NCI-H774 (cell line): ENCODE measurements at places on chromosomes 4 and X.

GRCh38 chr4:73438582-73439215, 2.7 kb downstream of the AFP start:
- no peak for DNase-seq

GRCh38 chr4:151325111-151325948, at the start of gene SH3D19:
Gene SH3D19, minus strand, starts transcription at chr4:151325605. Its CDS starts 253 bp downstream, at chr4:151325352.
- DNase-seq, result peak; percentile 8

DNA sequence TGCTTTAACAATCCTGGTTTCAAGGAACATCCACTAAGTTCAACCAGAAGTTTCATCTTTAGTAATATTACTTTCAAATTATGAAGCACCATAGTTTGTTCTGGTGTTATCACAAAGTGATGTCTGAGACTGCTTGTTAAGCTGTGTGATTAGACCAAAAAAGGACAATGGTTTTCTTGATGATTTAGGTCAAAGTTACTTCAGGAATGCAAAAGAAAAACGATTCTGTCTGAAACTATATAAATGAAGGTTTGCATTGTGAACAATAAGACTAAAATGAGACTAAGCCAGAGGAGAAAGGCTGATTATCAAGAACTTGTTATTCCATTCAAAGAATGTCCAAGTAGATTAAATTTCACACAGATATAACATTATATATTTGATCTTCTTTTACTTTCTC, 122.4 kb upstream of the ETNPPL start:
- DNase-seq, result no peak

- no peak for DNase-seq
Measured at GRCh38 chr4:6750286-6751221, 32.0 kb upstream of the KIAA0232 start.

- peak; percentile 74 for DNase-seq
Measured at GRCh38 chr4:140243278-140243753, 89.3 kb upstream of the MAML3 start.

- DNase-seq, result no peak
Measured at GRCh38 chr4:183920512-183920911, 15.4 kb downstream of the STOX2 start.

GRCh38 chrX:9038244-9038643, 4.3 kb upstream of the FAM9B start:
- DNase-seq, result no peak

DNA sequence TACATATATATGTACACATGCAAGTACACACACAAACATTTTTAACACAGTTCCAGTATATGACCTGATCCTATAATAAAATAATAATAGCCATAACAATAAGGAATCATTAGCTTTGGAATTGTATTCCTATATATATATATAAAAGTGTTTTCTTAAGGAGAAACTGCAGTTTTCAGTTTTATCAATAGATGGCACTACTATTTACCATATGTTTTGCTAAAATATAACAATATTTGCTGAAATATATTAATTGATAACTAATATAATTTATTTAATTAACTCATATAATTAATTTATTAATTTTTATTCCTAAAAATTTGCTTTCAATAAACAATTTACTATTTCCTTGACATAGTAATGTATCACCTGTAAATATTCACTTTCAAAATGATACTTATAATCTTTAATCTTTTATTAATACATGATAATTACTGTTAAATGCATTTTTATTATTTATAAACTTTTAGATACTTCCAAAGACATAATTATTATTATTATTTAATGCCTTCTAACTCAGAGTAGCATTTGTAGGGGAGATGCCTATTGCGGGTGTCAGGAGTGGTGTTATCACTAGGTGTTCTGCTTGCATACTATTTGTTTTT, 599.5 kb downstream of the FSTL5 start:
- DNase-seq, result no peak

GRCh38 chrX:41276661-41277506, 57.1 kb upstream of the DDX3X start:
- DNase-seq, result no peak

DNA sequence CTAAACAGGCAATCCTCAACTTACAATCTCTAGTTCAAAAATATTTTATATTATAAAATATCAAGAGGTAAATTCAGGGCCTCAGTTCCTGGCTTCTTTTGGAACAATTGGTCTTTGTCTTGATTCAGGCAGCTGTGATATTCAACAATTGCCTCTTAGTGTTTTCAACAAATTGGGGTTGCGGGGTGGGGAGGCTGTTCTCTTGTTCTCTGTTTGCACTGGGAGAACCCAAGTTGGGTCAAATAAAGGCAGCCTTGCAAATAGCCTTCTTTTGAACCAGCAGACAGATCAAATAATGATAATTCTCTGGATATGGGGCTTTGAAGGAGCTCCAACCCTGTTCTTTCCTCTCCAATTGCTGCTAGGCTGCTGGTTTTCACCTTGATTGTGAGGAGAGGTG, 142.5 kb downstream of the COL4A5 start:
- no peak for DNase-seq

GRCh38 chr4:166655231-166655630, 579.1 kb downstream of the SPOCK3 start:
- no peak for DNase-seq

DNA sequence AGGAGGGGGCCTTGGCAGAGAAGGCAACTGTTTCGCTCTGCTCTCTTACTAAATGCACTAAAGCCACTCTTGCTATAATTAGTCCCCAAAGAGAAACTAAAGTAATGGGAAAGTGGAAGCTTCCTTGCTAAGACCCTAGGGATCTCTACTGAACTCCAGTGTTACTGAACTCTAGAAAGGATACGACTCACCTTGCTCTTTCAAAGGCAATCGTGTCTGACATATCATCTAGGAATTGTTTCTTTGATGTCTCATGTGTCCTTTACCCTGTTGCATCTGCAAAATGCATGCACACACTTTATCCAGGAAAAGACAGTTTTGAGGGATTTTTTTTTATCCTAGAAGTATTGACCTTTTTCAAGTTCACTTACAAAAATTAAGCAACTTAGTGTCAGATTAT, 148.1 kb upstream of the FAM9B start:
- no peak for DNase-seq

- peak; percentile 56 for DNase-seq
Measured at GRCh38 chr4:88514557-88515511, 8.7 kb downstream of the PYURF start.

DNA sequence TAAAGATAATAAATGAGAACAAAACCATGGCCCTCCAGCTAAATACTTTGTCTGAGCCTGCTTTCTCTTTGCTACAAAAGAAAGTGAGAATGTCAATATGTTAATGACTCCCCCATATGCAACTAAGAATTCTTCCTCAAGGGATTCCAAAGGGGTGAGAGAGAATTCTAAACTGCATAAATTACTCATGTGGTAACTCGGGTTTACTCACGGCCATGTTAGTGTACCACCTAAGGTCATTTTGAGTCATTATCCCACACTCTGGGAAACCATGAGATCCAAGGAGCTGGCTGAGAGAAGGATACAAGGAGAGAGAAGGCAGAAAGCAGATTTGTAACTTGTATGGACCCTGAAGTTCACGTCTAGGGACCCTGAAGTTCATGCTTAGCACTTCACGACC, 190.3 kb downstream of the DHX15 start:
- DNase-seq, result no peak

DNA sequence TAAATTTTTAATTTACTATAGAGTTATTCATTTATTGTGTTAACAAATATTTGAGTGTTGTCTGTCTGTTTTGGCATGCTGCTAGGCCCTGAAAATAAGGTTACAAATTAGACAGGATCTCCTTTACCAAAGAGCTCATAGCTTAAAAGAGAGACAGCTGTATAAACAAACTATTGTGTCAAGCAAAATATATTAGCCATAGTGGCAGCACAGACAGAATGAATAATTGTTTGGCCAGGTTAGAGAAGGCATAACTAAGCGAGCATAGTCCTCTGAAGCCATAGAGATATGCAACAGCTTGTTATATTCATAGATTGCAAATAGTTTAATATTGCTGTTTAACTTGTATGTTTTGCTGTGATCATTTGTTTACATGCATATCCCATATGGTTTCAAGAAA, 66.7 kb upstream of the NDUFC1 start:
- DNase-seq, result peak; percentile 56

GRCh38 chr4:72886602-72887001, 182.9 kb downstream of the COX18 start:
- no peak for DNase-seq

- DNase-seq, result no peak
Measured at GRCh38 chr4:18935659-18936345, 914.2 kb upstream of the LCORL start.

DNA sequence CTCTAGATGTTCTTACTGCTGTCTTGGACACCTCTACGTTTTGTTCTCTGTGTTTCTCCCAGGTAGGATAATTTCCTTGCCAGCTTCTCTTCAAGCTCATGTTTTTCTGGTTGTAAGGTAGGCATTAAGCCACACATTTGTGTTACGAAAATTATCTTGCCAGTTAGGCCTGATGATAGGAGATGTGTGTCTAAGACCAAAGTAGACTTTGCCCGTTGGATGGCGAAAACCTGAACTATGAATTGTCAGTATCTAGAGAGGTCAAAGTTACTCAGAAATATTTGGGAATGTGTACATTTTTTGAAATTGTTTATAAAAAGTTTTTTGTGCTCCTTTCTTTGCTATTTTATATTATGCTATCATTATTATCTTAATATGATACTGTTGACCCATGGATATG, 72.8 kb downstream of the FHIP1A start:
- DNase-seq, result no peak

DNA sequence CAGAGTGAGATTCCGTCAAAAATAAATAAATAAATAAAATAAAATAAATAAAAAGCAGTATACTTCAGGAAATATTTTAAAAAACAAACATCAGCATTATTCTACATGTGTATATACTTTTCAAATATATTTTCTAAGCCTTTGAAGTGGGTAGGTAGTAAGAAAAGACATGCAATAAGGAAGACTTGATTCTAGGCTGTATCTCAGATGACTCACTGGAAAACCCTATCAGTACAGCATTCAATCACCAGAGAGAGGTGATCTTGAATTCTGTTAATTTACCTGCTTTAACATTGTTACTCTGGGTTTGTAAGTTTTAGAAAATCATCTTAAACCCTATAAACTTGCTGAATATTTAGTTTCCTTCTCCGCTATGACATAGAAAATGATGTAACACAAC, 106.6 kb upstream of the NAP1L5 start:
- DNase-seq, result no peak

GRCh38 chr4:151583157-151583914, 174.4 kb downstream of the FHIP1A start:
- no peak for DNase-seq

GRCh38 chr4:61198686-61199085, 1.4 kb upstream of the ADGRL3 start:
- DNase-seq, result no peak

GRCh38 chrX:50081282-50081889, 119.4 kb downstream of the AKAP4 start:
- peak; percentile 21 for DNase-seq

- no peak for DNase-seq
Measured at GRCh38 chr4:138741766-138742377, 273.7 kb upstream of the NOCT start.

DNA sequence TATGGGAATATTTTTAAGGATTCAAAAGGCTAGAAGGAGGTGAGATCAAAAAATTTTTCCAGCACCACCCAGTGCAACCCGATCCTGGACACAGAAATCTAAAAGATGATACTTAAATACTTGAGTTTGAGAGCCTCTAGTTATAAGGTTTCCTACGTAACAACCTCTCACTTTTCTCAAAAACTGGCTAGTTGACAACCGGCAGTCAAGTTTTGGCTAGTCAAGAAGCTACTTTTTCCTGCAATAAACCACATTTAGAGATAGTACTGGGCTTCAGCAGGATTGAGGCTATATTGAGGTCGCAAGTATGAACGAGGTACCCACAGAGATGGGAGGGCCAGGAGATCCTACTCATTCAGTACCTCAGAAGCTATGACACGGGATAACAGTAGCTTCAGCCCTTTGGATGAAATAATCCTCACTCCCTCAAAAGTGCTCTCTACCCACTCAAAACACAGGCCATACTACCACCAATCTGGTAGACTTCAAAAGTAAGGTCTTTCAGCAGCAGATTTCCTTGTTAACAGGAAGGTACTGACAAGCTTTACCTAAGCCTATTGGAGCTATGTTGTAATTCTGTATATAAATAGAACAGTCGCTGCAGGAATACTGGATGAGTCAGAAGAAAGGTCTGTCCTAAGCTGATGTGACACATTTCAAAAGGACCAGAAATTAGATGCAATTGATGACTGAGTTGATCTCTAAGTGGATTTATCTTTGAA, 1.5 kb upstream of the TSPAN5 start:
- no peak for DNase-seq

DNA sequence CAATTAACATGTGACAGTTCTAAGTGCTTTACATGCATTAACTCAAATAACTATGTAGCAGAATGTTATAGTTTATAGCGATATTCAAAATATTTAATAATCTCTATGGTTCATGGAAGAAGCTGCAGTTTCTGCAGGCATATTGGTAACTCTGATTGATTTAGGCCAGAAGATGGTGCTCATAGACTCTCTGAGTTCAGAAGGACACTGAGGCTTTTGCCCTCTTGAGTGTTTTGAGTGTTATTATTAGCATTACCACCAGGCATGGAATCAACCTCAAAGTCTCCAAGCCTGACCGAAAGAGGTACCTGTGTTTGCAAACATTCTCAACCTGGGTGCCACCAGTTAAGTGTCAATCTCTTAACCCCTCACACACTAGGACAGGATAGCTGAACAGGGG, 792.3 kb upstream of the PCDH7 start:
- DNase-seq, result no peak

- DNase-seq, result no peak
Measured at GRCh38 chr4:83356899-83357661, 22.4 kb upstream of the HPSE start.

DNA sequence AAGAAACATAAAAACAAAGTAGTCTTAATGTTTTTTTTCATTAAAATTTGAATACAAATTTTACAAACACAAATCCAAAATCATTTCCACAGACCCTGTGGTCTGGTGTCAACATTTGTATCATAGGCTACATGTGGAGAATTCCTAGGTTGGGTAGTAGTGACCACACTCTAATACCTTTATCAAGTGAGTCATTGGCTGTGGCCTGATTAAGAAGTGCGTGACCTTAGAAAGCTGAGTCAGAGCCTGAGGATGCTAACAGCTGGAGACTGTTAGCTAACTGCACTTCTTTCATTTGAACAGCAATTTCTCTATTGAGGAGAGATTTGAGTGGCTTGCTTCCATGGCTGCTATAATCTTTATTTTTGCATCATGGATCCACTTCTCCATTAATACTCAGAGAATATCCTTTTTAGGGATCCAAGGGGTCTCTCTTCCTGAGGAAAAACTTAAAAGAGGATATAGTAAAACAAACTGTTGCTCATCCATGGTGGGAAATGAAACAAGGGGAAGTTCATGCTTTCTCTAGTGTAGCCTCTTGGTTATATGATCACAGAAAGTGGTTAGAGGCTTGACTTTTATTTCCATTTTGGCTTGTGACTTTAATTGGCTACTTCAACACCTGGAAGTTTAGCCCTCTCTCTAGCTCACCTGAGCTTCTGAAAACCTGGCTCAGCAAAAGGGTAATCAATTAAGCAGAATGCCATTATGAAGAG, 335.8 kb downstream of the PABPC4L start:
- DNase-seq, result no peak

- DNase-seq, result no peak
Measured at GRCh38 chr4:75781305-75781704, 56.9 kb downstream of the USO1 start.
